ENCODE measurements at places on chromosomes 7 and 10.

DNA sequence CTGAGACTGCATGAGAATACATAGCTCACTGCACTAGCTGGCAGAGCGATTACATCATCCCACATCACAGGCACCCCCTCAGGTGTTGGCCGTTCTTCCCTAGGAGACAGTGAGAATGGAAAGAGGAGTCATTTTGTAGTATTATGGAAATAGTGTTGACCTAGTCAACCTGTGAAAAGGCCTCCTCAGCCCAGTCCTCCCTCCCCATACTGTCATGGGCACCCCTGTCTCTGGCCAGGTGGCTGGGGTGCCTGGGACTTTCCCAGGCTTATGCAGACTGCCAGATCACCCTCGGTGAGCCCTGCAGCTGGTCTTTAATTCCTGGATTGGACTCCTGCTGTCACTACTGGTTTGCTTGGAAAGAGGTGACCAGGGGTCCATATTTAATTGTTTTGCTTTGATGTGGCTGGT lies 4.0 kb downstream of the INPP5A start:
- DNase-seq = no peak

- DNase-seq = no peak
Measured at GRCh38 chr7:75732764-75733630, 5.7 kb downstream of the HIP1 start.

DNA sequence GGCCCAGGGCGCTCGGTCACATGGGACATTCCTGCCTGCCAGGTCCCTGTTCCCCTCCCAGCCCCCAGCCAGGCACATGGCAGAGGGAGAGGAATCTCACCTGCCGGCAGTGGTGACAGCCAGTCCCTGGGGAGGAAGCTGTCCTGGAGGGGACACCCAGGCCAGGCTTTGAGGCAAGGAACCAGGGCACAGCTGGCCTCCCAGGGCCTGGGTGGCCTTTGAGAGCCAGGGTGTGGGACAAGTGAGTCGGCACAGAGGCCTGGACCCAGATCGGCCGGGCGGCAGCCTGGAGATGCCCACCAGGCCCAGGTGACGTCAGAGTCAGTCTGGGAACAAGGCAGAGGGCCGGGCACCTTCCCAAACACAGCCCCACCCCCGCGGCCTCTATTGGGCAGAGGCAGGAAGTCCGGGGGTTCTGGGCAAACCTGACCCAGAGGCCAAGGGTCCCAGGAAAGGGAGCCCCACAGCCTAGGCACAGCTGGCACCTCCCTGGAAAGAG lies 65.0 kb upstream of the CFAP46 start:
- DNase-seq = no peak

DNA sequence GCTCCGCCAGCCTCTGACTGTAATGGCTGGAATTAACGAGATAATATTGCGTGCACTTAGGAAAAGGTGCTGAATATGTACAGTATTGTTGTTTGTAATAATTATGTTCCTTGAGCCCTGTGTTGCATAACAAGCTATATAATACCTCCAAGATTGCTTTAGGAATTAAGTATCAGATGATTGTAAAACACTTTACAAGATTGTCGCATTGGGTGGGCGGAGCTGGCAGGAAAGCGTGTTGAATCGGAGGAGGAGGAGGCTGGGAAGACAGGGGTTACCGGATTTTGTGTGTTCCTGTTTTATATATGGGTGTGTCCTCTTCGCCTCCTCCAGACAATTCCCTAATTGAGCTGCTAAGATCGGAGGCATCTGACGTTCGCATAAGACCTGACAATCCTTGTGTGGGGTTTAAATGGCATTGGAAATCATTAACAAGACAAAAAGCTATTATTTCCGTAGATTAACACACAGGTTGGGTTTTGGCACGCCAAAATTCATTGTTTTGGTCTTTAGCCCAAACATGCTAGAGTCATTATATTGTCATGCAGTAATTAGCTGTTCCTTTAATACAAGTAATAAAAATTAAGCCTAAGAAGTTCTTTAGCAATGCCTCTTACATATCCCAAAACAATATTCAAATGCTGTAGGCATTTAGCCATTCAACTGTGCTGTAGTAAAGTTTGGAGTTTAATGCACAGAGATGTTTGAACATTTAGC lies 192.9 kb upstream of the SH2B2 start:
- no peak for DNase-seq

- no peak for DNase-seq
Measured at GRCh38 chr7:95253986-95254385, 70.3 kb downstream of the PON1 start.

- no peak for DNase-seq
Measured at GRCh38 chr7:65746398-65746669, 126.5 kb upstream of the VKORC1L1 start.

- no peak for DNase-seq
Measured at GRCh38 chr10:68618234-68618633, 58.1 kb downstream of the TET1 start.

GRCh38 chr10:54559498-54559897 lies 241.5 kb downstream of the PCDH15 start:
- no peak for DNase-seq

DNA sequence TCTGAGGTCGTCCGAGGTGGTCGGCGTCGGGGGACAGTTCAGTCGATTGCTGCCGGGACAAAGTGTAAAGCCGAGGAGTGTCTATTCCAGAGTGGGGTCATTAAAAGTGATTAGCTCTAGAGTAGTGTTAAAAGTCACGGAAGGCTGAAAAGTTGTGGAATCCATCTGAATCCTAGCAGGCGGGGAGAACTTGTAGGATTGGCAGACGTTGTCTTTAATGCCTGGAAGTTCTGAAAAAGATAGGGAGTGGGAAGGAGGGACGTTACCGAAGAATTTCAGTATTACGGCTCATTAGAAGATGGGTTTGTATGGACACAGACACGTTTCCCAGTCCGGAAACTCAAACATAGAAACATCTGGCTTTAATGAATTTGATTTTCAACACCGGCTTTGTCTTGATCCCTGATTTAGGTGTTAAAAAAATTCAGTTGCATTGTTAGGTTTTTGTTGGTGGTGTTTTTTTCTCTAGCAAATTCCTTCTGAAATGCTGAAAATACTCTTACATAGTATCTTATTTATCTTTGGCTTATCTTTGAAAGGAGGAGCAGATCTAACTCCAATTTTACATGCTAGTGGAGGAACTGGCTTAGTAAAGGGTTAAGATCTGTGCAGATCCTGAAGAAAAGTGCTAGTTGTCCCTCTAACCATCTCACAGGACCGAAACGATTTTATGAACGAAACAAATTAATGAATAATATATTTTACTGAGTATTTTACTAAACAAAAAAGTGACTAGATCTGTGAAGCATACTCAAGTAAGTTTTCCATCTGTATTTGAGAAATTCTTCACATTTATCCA lies 900 bp downstream of the MKLN1 start:
- DNase-seq = no peak

- no peak for DNase-seq
Measured at GRCh38 chr7:48130658-48131108, 40.6 kb upstream of the ABCA13 start.

DNA sequence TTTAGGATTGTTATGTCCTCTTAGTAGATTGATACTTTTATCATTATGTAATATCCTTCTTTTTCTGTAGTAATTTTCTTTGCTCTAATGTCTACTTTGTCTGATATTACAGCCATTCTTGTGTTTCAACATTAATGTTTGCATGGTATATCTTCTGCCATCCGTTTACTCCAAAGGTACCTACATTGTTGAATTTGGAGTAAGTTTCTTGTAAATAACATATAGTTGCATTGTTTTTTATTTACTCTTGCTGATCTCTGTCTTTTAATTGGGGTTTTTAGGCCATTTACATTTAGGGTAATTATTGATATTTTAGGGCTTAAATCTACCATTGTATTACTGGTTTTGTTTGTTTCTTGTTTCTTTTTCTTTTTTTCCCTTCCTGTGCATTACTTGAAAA lies 100.1 kb downstream of the STK31 start:
- no peak for DNase-seq

- no peak for DNase-seq
Measured at GRCh38 chr10:119724593-119725516, 995 bp upstream of the INPP5F start.

DNA sequence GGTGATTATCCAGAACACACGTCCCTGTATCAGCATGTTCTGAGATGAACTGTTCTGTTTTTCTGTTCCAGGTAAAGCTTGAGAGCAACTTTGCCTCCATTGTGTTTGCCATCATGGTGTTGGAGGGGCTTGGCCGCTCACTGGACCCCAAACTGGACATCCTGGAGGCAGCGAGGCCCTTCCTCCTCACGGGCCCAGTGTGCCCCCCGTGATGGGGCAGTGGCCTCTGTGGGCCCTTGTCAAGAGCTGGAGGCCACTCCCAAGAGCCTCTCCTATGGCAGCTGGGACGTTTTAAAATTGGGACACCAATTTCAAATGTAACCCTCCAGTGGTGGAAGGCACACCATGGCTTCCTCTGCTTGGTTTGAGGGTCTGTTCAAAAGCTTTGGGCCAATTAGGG lies 1.9 kb upstream of the NDUFB2 start:
- no peak for DNase-seq

GRCh38 chr7:4159761-4160554 lies 522.1 kb upstream of the FOXK1 start:
- no peak for DNase-seq
